ENCODE measurements at places on chromosomes 16 and 17. TPM values are rescaled to one million over a fixed set of nuclear protein-coding genes. Genes with fewer than 3 reads are reported as not detected.

ZNF75A gene
- total RNA-seq, result 9.8 TPM

DBF4B gene
- total RNA-seq, result 4.9 TPM

ENPP7 gene
- total RNA-seq, result not detected

RNF151 gene
- total RNA-seq, result not detected

PRSS33 gene
- not detected for total RNA-seq

NPIPB12 gene
- 46.8 TPM for total RNA-seq

CPHXL2 gene
- not detected for total RNA-seq

KRT31 gene
- not detected for total RNA-seq

CHST6 gene
- total RNA-seq, result 0.34 TPM

TP53TG3 gene
- not detected for total RNA-seq

NAGS gene
- 1.8 TPM for total RNA-seq

KRTAP4-3 gene
- total RNA-seq, result not detected

TBC1D26 gene
- not detected for total RNA-seq

TEDC2 gene
- 12.1 TPM for total RNA-seq

AIPL1 gene
- total RNA-seq, result not detected

KRT20 gene
- total RNA-seq, result not detected

KRTAP4-9 gene
- total RNA-seq, result not detected

KCNH6 gene
- total RNA-seq, result not detected

OTOP2 gene
- not detected for total RNA-seq

MMD gene
- total RNA-seq, result 13.1 TPM

ATP1B2 gene
- not detected for total RNA-seq

CLEC3A gene
- not detected for total RNA-seq

MARCHF10 gene
- not detected for total RNA-seq

RNF157 gene
- 0.58 TPM for total RNA-seq

ACSM2A gene
- total RNA-seq, result not detected

CD19 gene
- total RNA-seq, result not detected

ADGRG3 gene
- total RNA-seq, result 0.12 TPM

MYH2 gene
- not detected for total RNA-seq

TNK1 gene
- 0.23 TPM for total RNA-seq

CSF3 gene
- total RNA-seq, result 23.1 TPM

SPN gene
- not detected for total RNA-seq

TMEM95 gene
- total RNA-seq, result not detected

KRT13 gene
- total RNA-seq, result not detected

AHSP gene
- total RNA-seq, result not detected

GALR2 gene
- not detected for total RNA-seq

ZNF385C gene
- total RNA-seq, result not detected

SLC6A4 gene
- 2.5 TPM for total RNA-seq

C17orf50 gene
- total RNA-seq, result not detected

MYLK3 gene
- total RNA-seq, result 0.06 TPM

SLC47A1 gene
- total RNA-seq, result 0.35 TPM
